SK-N-DZ (cell line): ENCODE measurements at places on chromosomes 4 and X.
A peak's percentile ranks its signal among the peaks of the same experiment; 100 is the strongest.

GRCh38 chr4:80125252-80126177, 52.5 kb upstream of the ANTXR2 start:
- peak; percentile 11 for DNase-seq

- no peak for DNase-seq
Observed at GRCh38 chr4:159779716-159780115, 676.8 kb downstream of the RAPGEF2 start.

- DNase-seq = no peak
Observed at GRCh38 chr4:14130551-14130950, 503.0 kb upstream of the BOD1L1 start.

DNA sequence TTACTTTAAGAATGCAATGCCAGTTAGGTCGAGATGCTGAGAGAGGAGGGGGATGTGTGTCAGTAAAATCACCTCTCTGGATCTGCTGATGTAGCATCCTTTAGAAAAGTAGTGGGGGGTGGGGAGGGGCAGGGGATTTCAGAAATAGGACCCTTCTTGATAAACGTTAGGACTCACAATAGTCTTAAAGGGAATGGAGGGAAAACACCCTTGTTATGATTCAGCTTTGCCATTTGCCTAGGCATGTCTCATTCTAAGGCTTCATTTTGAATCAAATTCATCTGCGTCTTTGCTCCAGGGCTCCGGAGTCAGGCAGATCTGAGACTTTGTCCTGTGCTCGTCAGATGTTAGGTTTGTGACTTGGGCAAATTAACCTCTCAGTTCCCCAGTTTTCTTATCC, 879 bp downstream of the SH2D1A start:
- no peak for DNase-seq

DNA sequence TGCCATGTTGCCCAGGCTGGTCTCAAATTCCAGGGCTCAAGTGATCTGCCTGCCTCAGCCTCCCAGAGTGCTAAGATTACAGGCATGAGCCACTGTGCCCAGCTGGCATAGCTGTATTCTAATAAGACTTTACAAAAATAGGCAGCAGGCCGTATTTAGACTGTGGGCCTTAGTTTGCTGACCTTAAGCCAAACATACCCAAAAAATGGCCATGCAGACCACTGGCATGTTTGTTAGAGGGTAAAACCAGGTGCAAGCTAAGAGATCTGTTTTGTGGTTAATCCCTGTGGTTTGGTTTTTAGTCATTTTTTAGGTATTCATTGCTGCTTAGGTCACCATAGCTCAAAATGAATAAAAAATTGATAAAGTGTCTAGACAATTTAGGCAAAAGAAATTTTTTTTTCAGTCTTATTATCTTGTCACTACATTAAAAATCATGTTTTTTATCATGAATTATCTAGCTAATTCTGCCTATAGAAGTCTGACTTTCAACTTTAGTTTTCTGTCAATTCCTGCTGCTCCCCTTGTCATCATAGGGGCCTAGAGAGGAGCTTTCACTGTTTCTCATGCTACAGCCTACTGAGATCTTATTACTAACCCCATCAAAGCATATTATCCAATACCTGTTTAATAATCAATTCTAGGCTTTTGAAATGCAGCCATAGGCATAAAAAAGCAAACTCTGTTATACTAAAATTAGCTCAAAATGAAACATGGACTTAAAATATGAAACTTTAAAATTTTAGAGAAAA, 7.5 kb upstream of the SPINK2 start:
- DNase-seq = no peak

DNA sequence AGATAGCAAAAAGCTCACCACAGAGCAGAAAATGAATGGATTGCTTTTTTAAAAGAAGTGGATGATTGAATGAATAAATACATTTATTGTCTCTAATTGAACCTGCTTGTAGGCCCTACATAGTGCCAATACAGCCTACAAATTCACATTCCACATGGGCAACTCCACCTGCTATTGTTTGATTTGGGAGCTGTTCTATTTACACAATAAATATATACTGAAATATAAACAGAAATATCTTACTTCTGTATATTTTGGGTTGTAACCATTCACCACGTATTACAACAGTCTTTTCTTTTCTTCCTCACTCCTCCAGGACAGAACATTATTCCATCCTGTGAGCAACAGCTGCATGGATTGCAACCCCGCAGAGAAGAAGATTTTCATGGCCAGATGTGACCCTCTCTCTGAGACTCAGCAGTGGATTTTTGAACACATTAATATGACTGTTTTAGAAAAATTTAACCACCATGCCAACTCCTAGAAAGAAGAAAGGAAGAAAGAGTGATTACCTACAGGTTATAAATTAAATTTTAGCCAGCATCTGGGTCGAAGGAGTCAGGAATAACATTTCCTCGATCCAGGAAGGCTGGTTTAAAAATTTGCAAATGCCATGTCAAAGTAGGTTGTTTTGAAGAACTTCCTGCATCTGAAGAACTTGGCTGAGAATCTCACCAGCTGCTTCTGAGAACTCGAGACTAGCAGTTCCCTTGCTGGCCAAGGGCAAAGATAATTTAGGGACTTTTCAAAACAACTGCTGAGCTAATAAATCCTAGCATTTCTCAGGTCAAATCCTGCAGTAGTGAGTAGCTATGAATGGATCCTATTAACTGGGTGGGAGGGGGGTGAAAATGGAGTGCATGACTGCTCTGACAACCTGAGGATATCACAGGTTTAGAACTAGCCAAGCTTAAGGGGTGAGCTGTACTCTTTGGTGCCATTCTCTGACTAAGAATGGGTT, 128.7 kb upstream of the GALNT7 start:
- no peak for DNase-seq

- no peak for DNase-seq
Observed at GRCh38 chr4:183153190-183153916, 54.3 kb downstream of the WWC2 start.
